Anterior cingulate cortex (tissue), 58 donors: ENCODE measurements at places on chromosomes 2 and 18.

DNA sequence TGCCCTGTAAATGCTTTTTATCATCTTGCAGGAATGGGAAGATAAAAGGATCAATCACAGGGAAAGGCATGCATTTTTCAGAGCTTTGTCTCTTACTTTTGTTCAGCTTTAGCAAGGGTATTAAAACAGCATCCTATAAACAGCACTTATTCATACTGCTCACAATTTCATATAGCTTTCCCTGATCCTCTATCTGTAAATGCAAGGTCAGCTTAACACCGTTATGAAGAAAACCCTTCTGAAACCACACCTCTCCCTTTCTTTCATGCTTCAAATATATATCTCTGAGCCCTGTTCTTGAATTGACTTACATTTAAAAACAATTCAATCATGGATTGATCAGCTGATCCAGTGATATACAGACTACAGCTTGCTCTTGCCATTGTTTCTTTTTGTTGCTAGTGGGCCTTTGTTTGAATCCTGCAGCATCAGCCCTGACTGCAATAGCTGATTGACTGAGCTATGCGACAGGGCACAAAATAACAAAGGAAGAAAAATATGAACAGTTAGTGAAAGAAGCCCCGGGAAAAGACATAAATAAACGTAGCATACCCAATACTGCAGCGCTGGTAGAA, 795.5 kb upstream of the CDH2 start:
- DNase-seq, result no peak

DNA sequence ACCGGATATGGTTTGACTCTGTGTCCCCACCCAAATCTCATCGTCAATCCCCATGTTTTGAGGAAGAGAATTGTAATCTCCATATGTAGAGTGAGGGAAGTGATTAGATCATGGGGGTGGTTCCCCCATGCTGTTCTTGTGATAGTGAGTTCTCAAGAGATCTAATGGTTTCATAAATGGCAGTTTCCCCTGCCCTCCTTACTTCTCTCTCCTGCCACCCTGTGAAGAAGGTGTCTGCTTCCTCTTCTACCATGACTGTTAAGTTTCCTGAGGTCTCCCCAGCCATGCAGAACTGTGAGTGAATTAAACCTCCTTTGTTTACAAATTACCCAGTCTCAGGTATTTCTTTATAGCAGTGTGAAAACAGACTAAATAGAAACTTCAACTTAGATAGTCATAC, 69.5 kb downstream of the SESTD1 start:
- no peak for DNase-seq

- DNase-seq, result no peak
Measured at GRCh38 chr2:141692829-141693228, 438.0 kb downstream of the LRP1B start.

- no peak for DNase-seq
Measured at GRCh38 chr18:22822024-22822423, 111.1 kb upstream of the RBBP8 start.

DNA sequence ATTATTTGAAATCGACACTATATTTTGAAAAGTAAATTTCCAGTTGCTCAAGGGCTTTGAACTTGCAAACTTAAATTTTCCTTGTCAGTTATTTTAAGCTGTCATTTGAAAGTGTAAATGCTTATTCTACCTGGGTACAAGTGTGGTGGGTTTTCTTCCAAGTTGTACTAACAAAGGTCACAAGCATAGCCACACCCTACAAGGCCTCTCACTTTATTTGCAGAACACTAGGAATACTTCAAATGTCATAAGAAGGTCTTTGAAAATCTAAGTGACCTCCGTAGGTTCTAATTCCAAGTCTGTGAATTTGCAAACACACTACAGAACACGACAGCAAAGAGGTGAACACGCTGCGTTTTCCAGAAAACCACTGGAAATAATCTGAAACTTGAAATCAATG, 9.3 kb upstream of the RMDN2 start:
- no peak for DNase-seq

DNA sequence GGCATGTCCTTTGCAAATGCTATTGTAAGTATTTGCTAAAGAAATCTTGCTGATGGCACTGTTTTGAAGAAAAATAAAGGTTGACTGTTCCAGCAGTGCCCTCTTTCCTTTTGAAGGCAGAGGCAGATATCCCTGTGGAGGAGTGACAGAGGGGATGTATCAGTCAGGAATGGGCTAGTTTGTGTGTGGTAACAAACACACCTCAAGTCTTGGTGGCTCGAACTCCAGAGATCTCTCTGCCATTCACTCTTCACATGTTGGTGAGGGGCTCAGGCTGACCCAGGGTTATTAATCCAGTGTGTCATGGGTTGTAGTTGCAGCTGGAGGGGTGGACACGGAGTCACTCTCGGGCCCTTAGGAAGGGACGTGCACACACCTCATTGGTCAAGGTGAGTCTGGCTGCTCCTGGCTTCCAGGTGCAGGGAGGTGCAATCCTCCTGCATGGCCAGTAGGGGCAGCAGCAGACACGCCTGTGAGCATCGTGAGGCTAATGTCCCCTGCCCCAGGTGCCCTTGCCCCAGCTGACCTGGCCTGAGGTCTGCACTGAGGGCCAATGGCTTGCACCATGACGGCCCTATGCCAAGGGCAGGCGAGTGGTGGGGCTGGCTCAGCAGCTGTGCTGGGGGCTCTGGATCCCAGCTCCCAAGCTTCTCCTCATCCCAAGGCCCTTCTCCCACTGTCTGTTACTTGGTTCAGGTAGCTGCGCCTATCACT, 146.5 kb downstream of the ASB1 start:
- DNase-seq, result no peak

GRCh38 chr2:115174651-115175050, 732.2 kb downstream of the DPP10 start:
- no peak for DNase-seq

GRCh38 chr18:9898792-9899549, 13.2 kb downstream of the TXNDC2 start:
- no peak for DNase-seq
